ENCODE measurements at places on chromosomes 12 and 14. TPM values are rescaled to one million over a fixed set of nuclear protein-coding genes. Genes with fewer than 3 reads are reported as not detected.

- H3K27me3 ChIP-seq = no peaks in the 10 kb centered on the region
- peaks cover 13% of the 10 kb centered on the region for H3K4me1 ChIP-seq
- no peak overlapping the region for H3K27ac ChIP-seq
- DNase-seq = peak; percentile 57
- no peaks in the 10 kb centered on the region for H3K36me3 ChIP-seq
- H3K4me3 ChIP-seq = no peak overlapping the region
These were observed 32.9 kb downstream of the ARID2 start for GRCh38 chr12:45762185-45763110.

LBHD2 gene
- total RNA-seq = not detected

- peaks cover 16% of the 10 kb centered on the region for H3K4me1 ChIP-seq
- H3K4me3 ChIP-seq = no peak overlapping the region
- no peak overlapping the region for H3K27ac ChIP-seq
- no peaks in the 10 kb centered on the region for H3K36me3 ChIP-seq
- no peaks in the 10 kb centered on the region for H3K27me3 ChIP-seq
These were observed 459.6 kb upstream of the RGS6 start for GRCh38 chr14:71472356-71473340.

GRCh38 chr14:103551338-103551762 is 11.1 kb downstream of the BAG5 start:
- no peak overlapping the region for H3K4me3 ChIP-seq
- H3K27ac ChIP-seq = peak overlapping the region; percentile 40
- no peaks in the 10 kb centered on the region for H3K27me3 ChIP-seq
- DNase-seq = no peak

DNA sequence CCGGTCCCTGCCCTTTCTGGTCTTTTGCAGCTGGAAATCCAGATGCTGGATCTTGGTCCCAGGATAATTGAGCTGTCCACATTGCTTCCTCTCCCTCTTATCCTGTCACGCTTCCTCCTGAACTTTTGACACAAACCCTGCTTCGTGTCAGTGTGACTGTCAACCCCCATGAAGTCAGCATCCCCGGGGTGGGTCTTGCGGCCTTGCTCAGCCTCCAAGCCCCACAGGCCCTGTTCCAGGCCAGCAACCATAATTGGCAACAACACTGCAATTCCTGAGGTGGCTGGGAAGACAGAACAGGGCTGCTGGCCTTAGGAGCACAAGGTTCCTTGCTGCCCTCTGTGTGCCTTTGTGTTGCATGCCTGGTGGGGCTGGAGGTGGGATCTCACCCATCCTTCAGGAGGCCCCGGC is 74.9 kb downstream of the NTF3 start:
- H3K27me3 ChIP-seq = no peaks in the 10 kb centered on the region
- H3K4me3 ChIP-seq = no peak overlapping the region
- no peaks in the 10 kb centered on the region for H3K36me3 ChIP-seq
- H3K27ac ChIP-seq = no peak overlapping the region
- H3K4me1 ChIP-seq = no peaks in the 10 kb centered on the region

GRCh38 chr14:64338616-64339316 is 44.6 kb upstream of the ESR2 start:
- no peaks in the 10 kb centered on the region for H3K27me3 ChIP-seq
- H3K4me1 ChIP-seq = peaks cover 6% of the 10 kb centered on the region
- DNase-seq = peak; percentile 99
- no peaks in the 10 kb centered on the region for H3K36me3 ChIP-seq
- H3K27ac ChIP-seq = peak overlapping the region; percentile 83

RPAP3 gene
- 22.5 TPM for total RNA-seq

GRCh38 chr12:95358111-95359083 is 115.6 kb upstream of the METAP2 start:
- H3K4me3 ChIP-seq = no peak overlapping the region
- no peak overlapping the region for H3K27ac ChIP-seq
- DNase-seq = no peak
- H3K27me3 ChIP-seq = peaks cover 20% of the 10 kb centered on the region
- no peaks in the 10 kb centered on the region for H3K36me3 ChIP-seq

DNA sequence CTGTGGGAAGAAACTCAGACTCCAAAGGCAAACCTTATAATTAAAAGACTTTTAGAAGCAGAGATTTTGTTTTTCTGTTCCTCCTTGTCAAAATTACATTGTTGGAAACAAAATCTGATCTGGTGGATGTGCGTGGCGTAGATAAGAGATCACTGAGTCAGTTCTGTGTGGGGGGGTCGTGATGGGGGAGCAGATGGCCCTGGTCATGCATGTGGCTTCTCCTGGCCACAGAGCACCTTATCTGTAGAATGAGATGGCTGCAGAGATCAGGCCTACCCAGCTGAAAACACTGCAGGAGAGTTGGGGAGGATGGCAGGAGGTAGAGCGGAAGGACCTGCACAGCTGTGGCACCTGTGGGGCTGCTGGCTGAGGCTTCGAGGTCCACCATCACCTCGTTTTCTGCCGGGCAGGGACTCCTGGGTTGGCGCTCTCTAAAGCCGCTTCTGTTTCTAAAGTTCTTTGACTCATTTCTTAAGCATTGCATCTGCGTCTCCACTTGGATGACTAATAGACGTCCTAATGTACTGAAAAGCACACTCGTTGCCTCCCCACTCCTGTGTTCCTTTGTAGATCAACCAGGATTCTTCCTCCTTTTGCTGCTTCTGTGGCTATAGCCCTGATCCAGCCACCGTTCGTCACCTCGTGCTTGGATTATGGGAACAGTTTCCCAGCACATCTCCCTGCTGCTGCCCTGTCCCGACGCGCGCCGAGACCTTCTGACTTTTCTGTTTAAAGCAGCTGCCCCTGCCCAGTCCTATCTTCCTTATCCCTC is 93.4 kb downstream of the TSPAN9 start:
- no peaks in the 10 kb centered on the region for H3K36me3 ChIP-seq
- peaks cover 46% of the 10 kb centered on the region for H3K4me1 ChIP-seq
- peak overlapping the region; percentile 7 for H3K4me3 ChIP-seq
- peak; percentile 83 for DNase-seq
- H3K27me3 ChIP-seq = no peaks in the 10 kb centered on the region

KLRK1 gene
- total RNA-seq = 2.3 TPM

- H3K27me3 ChIP-seq = no peaks in the 10 kb centered on the region
- no peaks in the 10 kb centered on the region for H3K36me3 ChIP-seq
- no peak overlapping the region for H3K4me3 ChIP-seq
- H3K4me1 ChIP-seq = peaks cover 5% of the 10 kb centered on the region
- no peak overlapping the region for H3K27ac ChIP-seq
These were observed 980 bp upstream of the RNASE8 start for GRCh38 chr14:21056520-21057163.

DNA sequence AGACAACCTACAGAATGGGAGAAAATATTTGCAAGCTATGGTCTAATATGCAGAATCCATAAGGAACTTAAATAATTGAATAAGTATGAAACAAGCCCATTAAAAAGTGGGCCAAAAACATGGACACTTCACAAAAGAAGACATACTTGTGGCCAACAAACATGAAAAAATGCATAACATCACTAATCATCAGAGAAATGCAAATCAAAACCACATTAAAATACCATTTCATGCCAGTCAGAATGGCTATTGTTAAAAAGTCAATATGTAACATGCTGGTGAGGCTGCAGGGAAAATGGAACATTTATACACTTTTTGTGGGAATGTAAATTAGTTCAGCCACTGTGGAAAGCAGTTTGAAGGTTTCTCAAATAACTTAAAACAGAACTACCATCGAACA is 945.4 kb upstream of the FLRT2 start:
- H3K36me3 ChIP-seq = no peaks in the 10 kb centered on the region
- H3K4me1 ChIP-seq = no peaks in the 10 kb centered on the region
- no peak overlapping the region for H3K27ac ChIP-seq

GRCh38 chr14:55297611-55298499 is 26.6 kb downstream of the FBXO34 start:
- DNase-seq = peak; percentile 84
- peaks cover 25% of the 10 kb centered on the region for H3K4me1 ChIP-seq
- H3K27me3 ChIP-seq = no peaks in the 10 kb centered on the region
- H3K27ac ChIP-seq = peak overlapping the region; percentile 71

GRCh38 chr12:104498211-104498801 is 41.6 kb downstream of the CHST11 start:
- H3K27ac ChIP-seq = no peak overlapping the region
- DNase-seq = no peak
- no peaks in the 10 kb centered on the region for H3K4me1 ChIP-seq
- no peaks in the 10 kb centered on the region for H3K27me3 ChIP-seq
- H3K4me3 ChIP-seq = no peak overlapping the region
- no peaks in the 10 kb centered on the region for H3K36me3 ChIP-seq

CLEC1B gene
- not detected for total RNA-seq

PTPN6 gene
- 13.2 TPM for total RNA-seq

GRCh38 chr14:30114051-30114450 is 186.4 kb upstream of the PRKD1 start:
- no peaks in the 10 kb centered on the region for H3K36me3 ChIP-seq
- no peaks in the 10 kb centered on the region for H3K27me3 ChIP-seq
- DNase-seq = no peak
- no peaks in the 10 kb centered on the region for H3K4me1 ChIP-seq

DNA sequence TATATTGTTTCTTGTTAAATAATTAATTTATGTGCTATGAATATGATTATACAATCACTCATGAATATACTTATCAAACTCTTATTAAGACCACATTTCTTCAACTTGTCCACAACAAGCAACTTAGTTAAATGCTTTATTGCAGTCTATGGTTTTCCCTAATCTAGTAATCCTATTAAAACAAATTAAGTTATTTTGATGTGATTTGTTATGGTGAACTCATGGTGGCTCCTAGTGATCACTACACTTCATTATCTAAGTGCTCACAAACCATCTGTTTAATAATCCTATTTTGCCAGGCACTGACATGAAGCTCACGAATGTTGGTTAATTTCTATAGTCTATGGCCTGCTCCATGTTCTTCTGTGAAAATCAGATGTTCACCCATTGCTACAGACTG is 42.9 kb downstream of the INSM2 start:
- no peaks in the 10 kb centered on the region for H3K27me3 ChIP-seq
- no peak overlapping the region for H3K27ac ChIP-seq
- H3K4me3 ChIP-seq = no peak overlapping the region
- H3K36me3 ChIP-seq = peaks cover 19% of the 10 kb centered on the region
- no peaks in the 10 kb centered on the region for H3K4me1 ChIP-seq

- no peaks in the 10 kb centered on the region for H3K27me3 ChIP-seq
- no peak overlapping the region for H3K27ac ChIP-seq
- no peak overlapping the region for H3K4me3 ChIP-seq
- peaks cover 58% of the 10 kb centered on the region for H3K36me3 ChIP-seq
- peaks cover 42% of the 10 kb centered on the region for H3K4me1 ChIP-seq
- no peak for DNase-seq
These were observed 3.3 kb downstream of the GMPR2 start for GRCh38 chr14:24235804-24236688.

PIP4P1 gene
- 34.9 TPM for total RNA-seq

- H3K27ac ChIP-seq = no peak overlapping the region
- DNase-seq = no peak
- peaks cover 6% of the 10 kb centered on the region for H3K36me3 ChIP-seq
- peaks cover 8% of the 10 kb centered on the region for H3K4me1 ChIP-seq
- H3K4me3 ChIP-seq = no peak overlapping the region
These were observed 121.2 kb upstream of the RTL1 start for GRCh38 chr14:101024686-101025085.

ALDH1L2 gene
- 165 TPM for total RNA-seq

- H3K4me1 ChIP-seq = peaks cover 19% of the 10 kb centered on the region
- no peak for DNase-seq
- H3K4me3 ChIP-seq = no peak overlapping the region
These were observed 33.4 kb downstream of the TMTC1 start for GRCh38 chr12:29750131-29750927.

TAS2R7 gene
- total RNA-seq = not detected

SLC25A47 gene
- total RNA-seq = not detected

DNA sequence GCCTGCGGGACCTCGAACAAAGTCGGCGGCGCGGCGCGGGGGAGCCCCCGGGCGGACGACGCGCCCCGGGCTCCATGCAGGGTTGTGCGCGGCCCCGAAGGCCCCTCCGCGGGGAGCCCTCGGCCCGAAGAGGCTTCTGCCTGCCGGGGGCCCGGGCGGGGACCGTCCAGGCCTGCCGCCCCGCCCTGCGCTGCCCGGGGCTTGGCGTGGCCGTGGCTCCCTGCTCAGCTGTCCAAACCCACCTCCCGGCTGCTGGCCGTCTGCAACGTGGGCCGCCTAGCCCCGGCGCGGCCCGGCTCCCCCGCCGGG is 670 bp downstream of the DYRK2 start:
- H3K27me3 ChIP-seq = no peaks in the 10 kb centered on the region
- no peak for DNase-seq
- H3K27ac ChIP-seq = no peak overlapping the region
- H3K4me1 ChIP-seq = peaks cover 46% of the 10 kb centered on the region
- peak overlapping the region; percentile 91 for H3K4me3 ChIP-seq

- peak; percentile 53 for DNase-seq
- peaks cover 24% of the 10 kb centered on the region for H3K4me1 ChIP-seq
- no peak overlapping the region for H3K27ac ChIP-seq
- H3K4me3 ChIP-seq = peak overlapping the region; percentile 40
These were observed 55.5 kb upstream of the DYRK2 start for GRCh38 chr12:67593041-67593440.

DNA sequence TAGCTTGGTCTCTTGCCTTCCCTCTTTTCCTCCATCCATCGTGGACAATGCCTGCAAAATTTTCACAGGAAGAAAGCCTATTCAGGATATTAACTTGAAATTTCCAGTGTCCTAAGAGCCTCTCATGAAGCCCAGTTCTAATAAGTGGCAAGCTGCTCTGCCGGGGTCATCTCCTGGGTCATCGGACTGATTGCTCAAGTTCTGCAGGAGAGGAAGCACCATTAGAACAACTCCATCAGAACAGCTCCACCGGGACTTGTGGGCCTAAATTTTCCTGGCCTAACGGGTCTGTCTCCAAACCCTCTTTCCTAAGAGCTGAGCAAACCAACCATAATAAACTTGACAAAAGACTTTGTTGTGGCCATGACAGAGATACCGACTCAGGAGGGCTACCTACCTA is 13.9 kb downstream of the ERG28 start:
- H3K27me3 ChIP-seq = no peaks in the 10 kb centered on the region
- peaks cover 37% of the 10 kb centered on the region for H3K36me3 ChIP-seq
- H3K27ac ChIP-seq = peak overlapping the region; percentile 73
- H3K4me3 ChIP-seq = no peak overlapping the region
- DNase-seq = no peak
- H3K4me1 ChIP-seq = peaks cover 41% of the 10 kb centered on the region

Measured in MCF 10A (cell line).